ENCODE measurements at places on chromosomes 3 and 15. TPM values are rescaled to one million over a fixed set of nuclear protein-coding genes. Genes with fewer than 3 reads are reported as not detected.

Gene ITGA11
- total RNA-seq: 0.59 TPM

GRCh38 chr3:71323558-71323957, 260.0 kb downstream of the FOXP1 start:
- DNase-seq: no peak

GRCh38 chr3:138412821-138413551, 21.4 kb upstream of the ESYT3 start:
- no peak for DNase-seq

Gene OCA2
- not detected for total RNA-seq

DNA sequence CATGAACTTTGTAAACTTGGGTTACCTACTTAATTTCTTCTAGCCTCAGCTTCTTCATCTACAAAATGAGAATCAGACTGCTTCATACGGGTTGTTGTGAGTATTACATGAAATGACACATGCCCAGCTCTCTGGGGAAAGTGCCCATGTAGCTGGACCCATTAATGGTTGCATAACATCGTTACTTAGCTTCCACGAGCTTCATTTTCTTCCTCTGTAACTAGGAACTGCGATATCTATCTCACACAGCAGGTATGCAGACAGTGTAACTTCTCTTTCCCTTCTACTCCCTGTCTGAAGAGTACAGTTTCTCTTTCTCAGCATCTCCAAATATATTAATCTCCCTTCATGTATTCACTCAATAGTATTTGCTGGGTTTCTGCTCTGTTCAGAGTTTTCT, 37.9 kb upstream of the DLG1 start:
- DNase-seq: no peak

GRCh38 chr3:172804323-172804722, 53.8 kb downstream of the ECT2 start:
- DNase-seq: no peak

GRCh38 chr3:114770874-114771273, 376.2 kb downstream of the ZBTB20 start:
- no peak for DNase-seq

- DNase-seq: no peak
Observed at GRCh38 chr3:30368978-30369377, 237.4 kb upstream of the TGFBR2 start.

Gene CNTN6
- total RNA-seq: not detected

- no peak for DNase-seq
Observed at GRCh38 chr3:63354160-63354559, 76.1 kb downstream of the SYNPR start.

GRCh38 chr3:161212906-161213305, 8.2 kb upstream of the NMD3 start:
- DNase-seq: no peak

DNA sequence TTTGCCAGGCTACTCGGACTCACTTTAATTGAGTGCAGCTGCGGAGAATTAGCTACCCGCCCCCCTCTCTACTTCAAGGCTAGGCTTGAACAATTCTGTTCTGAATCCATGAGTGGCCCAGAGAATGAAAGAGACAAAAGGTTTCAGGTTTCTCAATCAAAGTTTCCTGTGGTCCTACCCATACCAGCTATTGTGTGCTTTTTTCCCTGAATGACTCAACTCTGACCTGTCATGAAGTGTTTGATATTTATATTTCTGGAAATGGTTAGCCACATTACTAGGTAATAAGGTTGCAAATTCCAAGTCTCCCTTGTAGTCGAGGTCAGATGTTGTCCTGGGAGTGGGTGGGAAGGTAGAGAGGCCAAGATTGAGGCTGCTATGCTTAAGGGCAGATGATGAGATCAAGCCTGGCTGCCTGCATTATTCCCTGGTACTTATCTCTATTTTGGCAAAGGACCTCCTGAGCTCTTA, 392.7 kb upstream of the TBL1XR1 start:
- no peak for DNase-seq

Measured in activated CD4-positive, alpha-beta memory T cell treated with anti-CD3 and anti-CD28 coated beads for 36 hours (primary cell).